Stimulated activated CD8-positive, alpha-beta memory T cell treated with anti-CD3 and anti-CD28 coated beads, Interleukin-7, amount 100 ng/mL, for 48 hours (primary cell): ENCODE measurements at places on chromosomes 7 and 10.

- no peak for DNase-seq
Measured at GRCh38 chr10:132932461-132933307, 9.7 kb downstream of the CFAP46 start.

GRCh38 chr7:48111596-48111995, 22.5 kb downstream of the UPP1 start:
- no peak for DNase-seq

- no peak for DNase-seq
Measured at GRCh38 chr7:140451716-140452115, 27.6 kb downstream of the MKRN1 start.

DNA sequence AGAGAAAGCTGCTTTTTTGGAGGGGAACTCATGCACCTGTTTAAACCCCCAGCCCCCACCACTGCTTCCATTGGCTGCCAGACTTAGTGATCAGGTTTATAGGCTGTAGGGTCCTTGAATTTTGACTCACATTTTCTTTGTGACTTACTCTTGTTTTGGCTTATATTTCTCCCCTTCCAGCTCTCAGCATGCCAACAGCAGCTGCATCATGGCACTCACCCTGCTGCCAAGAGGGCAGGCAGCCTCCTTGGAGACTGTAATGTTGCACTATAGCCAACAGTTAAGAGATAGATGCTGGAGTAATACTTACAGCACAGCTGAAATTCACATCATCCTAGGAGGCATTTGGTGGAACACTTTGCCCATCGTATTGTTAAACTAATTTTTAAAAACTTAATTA, 98.0 kb upstream of the GLCCI1 start:
- no peak for DNase-seq

GRCh38 chr10:64598600-64598999, 1077.4 kb downstream of the REEP3 start:
- no peak for DNase-seq
